Activated CD4-positive, alpha-beta T cell treated with anti-CD3 and anti-CD28 coated beads for 36 hours (primary cell): ENCODE measurements at places on chromosomes 6 and 20. TPM values are rescaled to one million over a fixed set of nuclear protein-coding genes. Genes with fewer than 3 reads are reported as not detected.

GRCh38 chr20:54995553-54995952 lies 520.2 kb downstream of the DOK5 start:
- no peak for DNase-seq

GRCh38 chr6:12164508-12164770 lies 125.7 kb upstream of the EDN1 start:
- DNase-seq = no peak

OR12D3 gene
- not detected for total RNA-seq

PSORS1C2 gene
- not detected for total RNA-seq

SYCP2L gene
- not detected for total RNA-seq

- no peak for DNase-seq
Measured at GRCh38 chr20:54438166-54438565, 37.2 kb upstream of the DOK5 start.

- DNase-seq = no peak
Measured at GRCh38 chr6:136889271-136890193, 32.6 kb upstream of the SLC35D3 start.

DNA sequence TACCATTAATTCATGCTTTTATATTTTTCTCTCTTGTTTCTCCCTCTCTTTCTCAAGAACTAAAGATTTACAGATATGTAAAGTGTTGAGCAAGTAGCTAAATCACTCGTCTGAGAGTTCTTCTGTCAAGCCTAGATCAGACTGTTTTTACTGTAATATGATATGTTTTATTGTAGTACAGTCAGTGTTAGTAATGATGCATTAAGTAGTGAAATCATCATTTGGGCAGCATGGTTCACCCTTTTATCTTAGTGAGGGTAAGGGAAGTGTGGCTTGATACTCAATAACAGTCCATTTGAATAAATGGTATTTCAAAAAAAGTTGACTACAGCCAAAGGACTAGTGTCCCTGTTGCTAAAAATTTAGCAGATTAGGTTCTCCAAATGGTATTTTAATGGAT lies 9.2 kb downstream of the CYB5R4 start:
- DNase-seq = no peak

- DNase-seq = no peak
Measured at GRCh38 chr6:136465766-136466303, 84.4 kb downstream of the MAP7 start.

GPR63 gene
- total RNA-seq = 1.3 TPM

GRCh38 chr6:24032896-24033688 lies 92.9 kb upstream of the NRSN1 start:
- DNase-seq = no peak

GRCh38 chr20:60463798-60464197 lies 505.6 kb downstream of the CDH26 start:
- no peak for DNase-seq

GRCh38 chr20:11103866-11104265 lies 430.1 kb upstream of the JAG1 start:
- DNase-seq = no peak

DNA sequence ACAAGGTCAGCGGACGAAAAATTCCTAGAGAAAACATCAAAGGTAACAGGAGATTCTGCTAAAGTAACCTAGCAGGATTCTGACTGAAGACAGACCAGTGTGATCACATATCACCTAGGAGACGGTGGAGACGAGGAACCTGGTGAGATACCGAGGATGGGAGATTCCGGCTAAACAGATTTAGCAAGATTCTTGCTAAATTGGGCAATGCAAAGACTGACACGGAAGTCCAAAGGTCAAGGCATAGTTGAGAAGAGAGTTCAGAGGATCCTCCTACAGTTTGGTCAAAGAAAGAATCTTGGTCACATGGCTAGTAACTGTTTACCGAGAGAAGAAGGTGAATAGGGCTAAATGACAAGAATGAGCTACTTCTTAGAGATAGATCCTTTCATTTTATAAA lies 61.1 kb downstream of the TMEM170B start:
- no peak for DNase-seq

GRCh38 chr6:111417946-111418345 lies 65.1 kb downstream of the REV3L start:
- DNase-seq = no peak

SPATA25 gene
- total RNA-seq = 0.66 TPM

DNA sequence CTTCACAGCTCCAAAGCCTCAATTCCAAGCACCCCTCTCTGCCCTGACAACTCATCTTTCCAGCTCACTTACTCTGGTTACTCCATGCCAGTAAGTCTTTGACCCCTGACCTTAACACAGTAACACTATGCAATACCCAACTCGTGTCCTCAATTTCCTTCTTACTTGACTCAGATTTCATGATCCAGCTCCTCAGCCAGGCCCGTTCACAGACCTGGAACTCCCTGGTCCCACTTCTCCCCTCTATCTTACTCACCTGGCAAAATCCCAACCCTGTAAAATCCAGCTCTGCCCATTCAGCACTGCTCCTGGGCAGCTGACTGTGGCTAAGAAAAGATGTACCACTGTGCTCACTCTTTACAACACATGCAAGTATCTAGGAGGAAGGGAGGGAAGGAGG lies 7.9 kb downstream of the GNL1 start:
- DNase-seq = no peak

DNA sequence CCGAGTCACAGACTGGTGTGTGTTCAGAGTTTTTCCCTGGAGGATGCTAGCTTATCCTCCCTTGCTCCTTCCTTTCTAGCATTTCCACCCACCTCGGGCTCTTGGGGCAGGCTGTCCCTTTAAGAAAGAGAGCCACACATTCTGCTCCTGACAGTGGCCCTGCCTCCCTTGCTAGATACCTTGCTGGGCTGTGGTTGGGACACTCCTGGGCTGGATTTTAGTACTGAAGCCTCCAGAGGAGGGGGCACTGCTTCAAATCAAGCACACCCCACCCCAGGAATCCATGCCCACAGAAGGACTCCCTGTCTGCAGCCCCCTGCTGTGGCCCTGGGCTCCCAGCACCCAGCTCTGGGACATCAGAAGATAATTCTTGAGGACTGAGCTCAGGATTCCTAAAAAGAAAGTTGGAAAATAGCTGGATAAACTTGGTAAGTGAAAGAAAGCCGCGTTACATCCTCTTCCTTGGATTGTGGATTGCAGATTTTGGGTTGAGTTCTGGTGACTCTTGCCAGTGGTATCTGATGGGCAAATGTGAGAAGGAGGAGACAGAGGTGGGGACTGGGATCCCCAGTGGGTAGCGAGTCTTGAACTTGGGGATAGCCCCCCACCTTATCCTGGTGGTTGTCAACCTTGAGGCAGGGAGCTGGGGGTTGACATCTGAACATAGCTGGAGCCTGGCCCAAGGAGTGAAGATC lies 29.0 kb downstream of the DAAM2 start:
- DNase-seq = no peak

DNA sequence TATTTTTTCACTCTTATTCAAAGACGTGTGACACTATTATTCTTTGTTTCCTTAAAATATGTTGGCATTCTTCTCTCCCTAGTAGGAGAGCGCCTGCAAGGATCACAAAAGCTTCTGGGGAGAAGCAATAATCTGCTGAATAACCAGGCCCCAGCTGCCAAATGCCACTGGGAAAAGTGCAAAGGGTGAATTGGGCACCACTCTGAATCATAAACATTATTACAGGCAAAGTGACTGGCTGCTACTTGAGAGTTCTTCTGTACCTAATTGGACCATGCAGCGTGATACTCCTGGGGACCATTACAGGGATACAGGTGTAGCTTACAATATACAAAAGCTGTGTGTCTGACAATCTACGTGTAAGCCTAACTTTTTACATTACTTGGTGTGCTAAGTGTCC lies 152.8 kb downstream of the ATXN1 start:
- DNase-seq = no peak

HLA-DRB1 gene
- 16.6 TPM for total RNA-seq

GRCh38 chr6:3165631-3166534 lies 8.5 kb upstream of the TUBB2A start:
- DNase-seq = no peak

SYNGAP1 gene
- 45.6 TPM for total RNA-seq

SMIM26 gene
- total RNA-seq = 66.2 TPM

DNA sequence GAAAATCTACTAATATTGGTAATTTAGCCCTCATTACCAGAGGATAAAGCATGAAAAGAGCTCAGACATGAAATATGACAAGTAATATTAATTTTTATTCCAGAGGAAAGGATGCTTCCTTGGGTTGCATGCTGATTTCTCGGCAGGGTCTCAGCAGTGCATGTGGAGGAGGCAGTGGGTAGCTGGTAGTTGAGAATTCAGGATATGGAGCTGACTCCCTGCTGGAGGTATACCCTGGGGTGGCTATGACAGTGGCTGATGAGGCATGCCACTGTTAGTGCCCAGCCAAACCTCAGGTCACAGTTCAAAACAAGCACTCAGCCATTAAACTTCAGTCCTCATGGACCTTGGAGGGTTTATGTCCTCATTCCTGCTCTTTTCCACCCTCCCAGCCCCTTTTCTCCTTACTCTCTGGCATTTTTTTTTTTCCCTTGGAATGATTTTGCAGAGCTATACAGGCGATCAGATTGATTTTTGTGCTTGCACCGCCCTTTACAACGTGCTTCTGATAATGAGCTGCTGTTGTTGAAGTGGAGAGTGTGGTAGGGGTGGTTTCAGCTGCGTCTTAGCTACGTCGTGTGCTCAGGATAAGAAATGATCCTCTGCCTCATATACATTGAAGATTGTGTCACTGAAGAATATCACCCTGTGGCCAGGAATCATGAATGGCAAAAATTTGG lies 761.9 kb upstream of the MMS22L start:
- no peak for DNase-seq

DNA sequence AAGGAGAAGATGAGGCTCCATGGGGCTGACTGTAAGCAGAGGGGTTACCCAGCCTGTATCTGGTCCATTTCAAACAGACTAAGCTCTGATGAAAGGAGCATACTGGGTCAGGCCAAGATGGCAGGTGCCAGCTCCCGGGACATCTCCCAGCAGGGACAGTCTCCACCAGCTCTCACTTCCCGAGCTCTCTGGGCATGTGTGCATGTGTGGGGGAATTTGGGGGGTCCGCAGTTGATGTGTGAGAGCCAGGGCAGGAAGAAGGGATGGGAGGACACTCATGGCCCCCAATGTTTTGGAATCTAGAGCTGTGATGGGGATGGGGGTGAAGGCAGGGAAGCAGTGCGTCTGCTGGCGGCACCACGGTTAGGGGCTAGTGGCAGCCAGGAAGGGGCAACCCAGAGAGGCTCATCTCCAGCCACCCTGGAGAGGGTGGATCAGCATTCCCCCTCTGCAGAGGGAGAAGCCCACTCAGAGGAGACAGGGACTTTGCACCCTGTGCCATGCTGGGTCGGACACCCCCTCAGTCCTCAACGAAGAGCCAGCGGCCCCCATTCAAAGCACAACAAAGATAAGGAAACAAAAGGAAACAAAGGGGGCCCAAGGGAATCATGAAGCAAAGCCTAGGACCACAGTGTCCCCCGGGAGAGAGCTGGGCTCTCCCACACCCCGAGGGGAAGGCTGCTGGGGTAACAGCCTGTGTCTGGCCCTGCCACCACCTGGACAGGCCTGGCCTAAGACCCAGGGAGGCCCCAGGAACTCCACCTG lies 52.4 kb downstream of the DSTN start:
- peak; percentile 0 for DNase-seq

DNA sequence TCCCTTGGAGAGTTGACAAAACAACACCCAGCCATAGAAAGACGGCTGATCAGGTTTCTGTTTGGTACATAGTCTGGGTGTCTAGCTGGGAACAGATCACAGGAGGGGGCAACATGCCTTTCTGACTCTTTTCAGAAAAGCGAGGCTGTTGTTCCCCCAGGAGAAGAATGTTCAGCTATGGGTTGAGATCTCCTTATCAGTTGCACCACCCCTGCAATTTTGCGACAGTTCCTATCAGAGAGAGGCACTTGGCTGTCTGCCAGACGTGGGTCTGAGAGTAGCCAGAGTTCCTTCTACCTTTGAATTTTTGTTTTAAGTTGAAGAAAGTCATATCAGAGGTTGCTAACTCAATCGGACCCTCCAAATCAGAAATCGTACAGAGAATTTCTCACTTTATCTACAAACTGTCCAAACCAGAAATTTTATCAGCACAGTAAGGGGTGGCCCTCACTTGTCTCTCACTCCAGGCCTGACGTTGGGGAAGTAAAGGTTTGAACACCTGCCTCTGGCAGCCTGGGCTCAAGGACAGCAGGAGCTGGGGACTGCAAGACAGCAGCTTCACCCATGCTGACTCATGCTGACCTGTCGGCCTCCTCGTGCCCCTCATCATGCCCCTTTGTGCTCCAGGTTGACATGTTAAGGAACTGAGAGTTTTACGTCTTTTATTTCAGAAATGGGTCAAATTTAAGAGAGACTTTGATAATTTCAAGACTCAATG lies 42.3 kb downstream of the TMC2 start:
- no peak for DNase-seq

PSMB9 gene
- total RNA-seq = 282 TPM

GRCh38 chr6:148240461-148240840 lies 102.2 kb upstream of the SASH1 start:
- DNase-seq = no peak

SPTLC3 gene
- 1.1 TPM for total RNA-seq

FGD2 gene
- 0.50 TPM for total RNA-seq
